ENCODE measurements at places on chromosomes 13 and 19. TPM values are rescaled to one million over a fixed set of nuclear protein-coding genes. Genes with fewer than 3 reads are reported as not detected.

DNA sequence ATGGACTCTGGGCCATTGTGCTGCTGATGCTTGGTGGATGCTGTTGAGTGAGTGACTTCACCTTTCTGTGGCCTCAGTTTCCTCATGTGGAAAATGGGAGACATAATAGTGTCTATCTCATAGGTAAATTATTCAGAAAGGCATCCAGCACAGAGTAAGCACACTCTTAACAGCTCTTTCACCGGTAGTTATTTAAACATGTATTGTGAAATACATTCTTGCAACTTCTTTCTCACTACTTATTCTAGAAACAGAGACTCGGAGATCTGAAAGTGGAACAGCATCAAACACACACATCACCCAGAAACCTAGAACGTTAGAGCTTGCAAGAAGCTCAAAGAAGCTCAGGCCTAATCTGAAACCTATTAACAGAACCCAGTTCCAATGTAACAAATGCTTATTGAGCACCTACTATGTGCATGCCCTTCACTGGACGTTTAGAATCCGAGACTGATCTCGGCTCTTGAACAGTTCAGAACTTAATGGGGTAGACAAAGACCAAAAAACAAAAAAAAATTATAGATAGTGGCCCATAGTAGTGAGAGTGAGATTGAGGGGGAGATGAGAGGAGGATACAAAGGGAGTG lies 4.1 kb downstream of the ZSWIM9 start:
- no peaks in the 10 kb centered on the region for H3K36me3 ChIP-seq
- DNase-seq, result no peak
- no peaks in the 10 kb centered on the region for H3K27me3 ChIP-seq
- no peak overlapping the region for H3K27ac ChIP-seq
- H3K4me3 ChIP-seq, result no peak overlapping the region
- no peaks in the 10 kb centered on the region for H3K4me1 ChIP-seq

Gene LAIR2
- 2.4 TPM for total RNA-seq

DNA sequence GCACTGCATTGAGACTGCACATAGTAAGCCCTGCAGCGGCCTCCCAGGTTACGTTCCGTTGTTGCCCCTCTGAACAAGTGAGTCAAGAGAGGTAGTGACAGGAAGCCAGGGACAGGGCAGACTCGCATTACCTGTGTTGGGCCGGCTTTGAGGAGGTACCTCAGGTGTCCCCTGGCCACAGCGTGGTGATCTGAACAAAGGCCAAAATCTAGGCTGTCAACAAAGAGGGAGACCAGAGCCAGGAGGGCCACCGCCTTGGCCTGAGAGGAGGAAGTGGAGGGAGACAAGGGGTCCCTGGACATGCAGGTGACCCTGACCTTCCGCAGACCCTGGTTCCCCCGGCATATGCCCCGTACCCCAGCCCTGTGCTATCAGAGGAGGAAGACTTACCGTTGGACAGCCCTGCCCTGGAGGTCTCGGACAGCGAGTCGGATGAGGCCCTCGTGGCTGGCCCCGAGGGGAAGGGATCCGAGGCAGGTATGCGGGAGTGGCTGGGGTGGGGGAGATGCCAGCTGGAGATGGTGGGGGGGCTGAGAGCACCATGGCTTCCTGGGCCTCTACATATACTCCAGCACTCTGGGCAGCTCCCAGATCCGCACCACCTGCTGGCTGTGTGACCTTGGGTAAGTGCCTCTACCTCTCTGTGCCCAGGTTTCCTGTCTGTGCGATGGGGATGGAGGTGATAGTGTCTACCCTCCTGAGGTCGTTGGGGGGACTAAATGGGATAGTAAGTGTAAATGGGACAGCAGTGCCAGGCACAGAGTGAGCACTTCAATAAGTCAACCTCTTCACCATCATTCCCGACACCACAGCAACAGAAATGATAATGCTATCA lies 4.8 kb downstream of the SPIB start:
- H3K27ac ChIP-seq, result no peak overlapping the region
- H3K27me3 ChIP-seq, result no peaks in the 10 kb centered on the region
- DNase-seq, result no peak
- no peaks in the 10 kb centered on the region for H3K36me3 ChIP-seq

GRCh38 chr13:111666164-111666776 lies 345.8 kb downstream of the TEX29 start:
- H3K4me3 ChIP-seq, result no peak overlapping the region
- no peak for DNase-seq
- no peaks in the 10 kb centered on the region for H3K36me3 ChIP-seq
- no peaks in the 10 kb centered on the region for H3K27me3 ChIP-seq

DNA sequence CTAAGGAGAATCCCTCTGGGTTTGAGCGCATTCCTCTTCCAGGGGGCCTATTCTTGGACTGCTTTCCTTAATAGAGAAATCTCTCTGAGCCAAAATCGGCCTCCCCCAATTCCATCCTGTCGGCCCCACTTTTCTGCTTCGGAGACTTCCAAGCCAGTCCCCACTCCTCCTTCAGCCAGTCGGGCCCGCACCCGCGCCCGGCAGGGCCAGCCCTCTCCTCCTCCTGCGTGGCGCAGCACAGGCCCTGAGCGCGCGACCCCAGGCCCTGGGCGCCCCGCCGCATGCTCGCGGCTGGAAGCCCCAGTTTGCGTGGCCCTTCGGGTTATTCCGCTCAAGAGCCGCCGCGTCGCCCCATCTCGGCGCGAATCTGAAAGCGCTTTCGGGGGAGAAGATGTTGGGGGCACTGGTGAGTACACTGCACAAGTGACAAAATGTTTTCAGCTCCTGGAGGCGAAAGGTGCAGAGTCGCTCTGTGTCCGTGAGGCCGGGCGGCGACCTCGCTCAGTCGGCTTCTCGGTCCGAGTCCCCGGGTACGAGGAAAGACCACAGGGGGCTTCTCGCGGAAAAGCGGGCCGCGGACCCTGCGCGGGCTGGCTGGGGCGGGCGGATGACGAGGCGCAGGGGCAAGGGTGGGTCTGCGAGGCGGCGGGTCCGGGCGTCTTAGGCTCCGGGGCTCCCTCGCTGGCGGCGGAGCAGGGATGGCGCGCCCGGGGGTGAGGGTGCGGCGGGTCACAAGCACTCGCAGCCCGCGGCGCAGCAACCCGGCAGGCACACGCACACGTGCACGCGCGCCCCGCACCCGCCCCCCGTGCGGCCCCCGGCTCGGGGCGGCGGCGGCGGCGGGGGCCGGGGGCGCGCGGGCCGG lies at the start of gene IL17D:
Gene IL17D, plus strand, starts transcription at position 785 of the 865 bp plus-strand sequence. CDS start 303 bp downstream, outside the sequence.
- no peak within 1 kb of the TSS for H3K27ac ChIP-seq
- no peaks in the 10 kb centered on the region for H3K36me3 ChIP-seq
- no peak for DNase-seq
- H3K4me3 ChIP-seq, result peak within 1 kb of the TSS; percentile 79
- no peaks in the 10 kb centered on the region for H3K27me3 ChIP-seq

DNA sequence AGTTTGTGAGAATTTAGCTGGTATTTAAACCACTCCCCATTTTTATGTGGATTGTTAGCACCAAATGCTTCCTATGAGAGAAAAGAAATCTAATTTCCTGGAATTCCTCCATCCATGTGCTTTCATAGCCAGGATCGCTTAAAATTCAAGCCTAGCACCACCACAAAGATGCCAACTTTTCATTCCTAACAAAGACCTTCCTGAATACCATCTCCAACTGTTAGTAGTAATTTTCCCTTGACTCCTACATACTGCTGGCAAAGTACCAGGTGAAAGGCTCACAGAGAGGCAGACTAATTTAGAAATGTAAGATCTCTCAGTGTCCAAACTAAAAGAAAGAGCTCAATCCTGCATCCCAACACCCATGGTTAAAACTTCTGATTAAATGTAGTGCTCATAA lies 386.3 kb downstream of the KCTD12 start:
- H3K27ac ChIP-seq, result no peak overlapping the region
- no peaks in the 10 kb centered on the region for H3K27me3 ChIP-seq
- no peaks in the 10 kb centered on the region for H3K36me3 ChIP-seq
- DNase-seq, result no peak
- no peak overlapping the region for H3K4me3 ChIP-seq

Gene CAMSAP3
- total RNA-seq, result not detected

- no peaks in the 10 kb centered on the region for H3K27me3 ChIP-seq
- no peak overlapping the region for H3K27ac ChIP-seq
- no peaks in the 10 kb centered on the region for H3K4me1 ChIP-seq
- H3K36me3 ChIP-seq, result no peaks in the 10 kb centered on the region
- DNase-seq, result no peak
- H3K4me3 ChIP-seq, result no peak overlapping the region
These were observed 1.6 kb upstream of the ZNF497 start for GRCh38 chr19:58364146-58364545.

Gene CD209
- 63.9 TPM for total RNA-seq

- DNase-seq, result no peak
- H3K4me1 ChIP-seq, result no peaks in the 10 kb centered on the region
- H3K36me3 ChIP-seq, result no peaks in the 10 kb centered on the region
- no peaks in the 10 kb centered on the region for H3K27me3 ChIP-seq
These were observed 265.9 kb downstream of the MYO16 start for GRCh38 chr13:108895220-108895704.

DNA sequence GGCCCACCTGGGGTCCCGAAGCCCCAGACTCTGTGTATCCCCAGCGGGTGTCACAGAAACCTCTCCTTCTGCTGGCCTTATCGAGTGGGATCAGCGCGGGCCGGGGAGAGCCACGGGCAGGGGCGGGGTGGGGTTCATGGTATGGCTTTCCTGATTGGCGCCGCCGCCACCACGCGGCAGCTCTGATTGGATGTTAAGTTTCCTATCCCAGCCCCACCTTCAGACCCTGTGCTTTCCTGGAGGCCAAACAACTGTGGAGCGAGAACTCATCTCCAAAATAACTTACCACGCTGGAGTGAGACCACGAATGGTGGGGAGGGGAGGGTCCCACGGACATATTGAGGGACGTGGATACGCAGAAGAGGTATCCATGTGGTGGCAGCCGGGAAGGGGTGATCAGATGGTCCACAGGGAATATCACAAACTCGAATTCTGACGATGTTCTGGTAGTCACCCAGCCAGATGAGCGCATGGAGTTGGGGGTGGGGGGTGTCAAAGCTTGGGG lies 1.0 kb upstream of the ICAM5 start:
- no peaks in the 10 kb centered on the region for H3K4me1 ChIP-seq
- H3K27ac ChIP-seq, result no peak overlapping the region
- DNase-seq, result no peak
- no peaks in the 10 kb centered on the region for H3K36me3 ChIP-seq

Gene RDH13
- total RNA-seq, result 14.4 TPM

Gene ZNF575
- total RNA-seq, result 4.6 TPM

Gene ALDH16A1
- total RNA-seq, result 23.7 TPM

DNA sequence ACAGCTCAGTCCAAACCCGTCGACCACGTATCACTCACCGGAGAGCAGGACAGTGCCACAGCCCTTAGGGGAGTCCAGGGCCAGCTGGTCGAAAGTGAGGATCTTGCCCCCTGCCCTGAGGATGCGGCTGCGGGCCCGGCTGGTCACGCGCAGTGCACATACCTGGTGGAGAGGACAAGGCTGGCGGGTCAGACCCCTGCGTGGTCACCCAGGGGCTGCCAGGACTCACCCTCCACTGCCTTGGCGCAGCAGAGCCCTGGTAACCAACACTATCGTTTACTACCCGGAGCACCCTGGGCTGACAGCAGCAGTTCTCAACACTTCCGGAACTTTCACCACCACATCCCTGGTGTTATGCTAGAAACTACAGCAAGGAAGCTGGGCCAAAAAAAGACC lies 1.2 kb upstream of the FAM83E start:
- H3K4me3 ChIP-seq, result no peak overlapping the region
- H3K36me3 ChIP-seq, result no peaks in the 10 kb centered on the region
- no peaks in the 10 kb centered on the region for H3K4me1 ChIP-seq
- H3K27me3 ChIP-seq, result no peaks in the 10 kb centered on the region
- no peak overlapping the region for H3K27ac ChIP-seq

All from aorta (tissue), 5 donors.